Activated CD4-positive, alpha-beta T cell treated with anti-CD3 and anti-CD28 coated beads, Interleukin-2, amount 10 ng/mL, durations not matched to agents 7 days and 5 days (primary cell): ENCODE measurements at places on chromosomes 4 and X.

DNA sequence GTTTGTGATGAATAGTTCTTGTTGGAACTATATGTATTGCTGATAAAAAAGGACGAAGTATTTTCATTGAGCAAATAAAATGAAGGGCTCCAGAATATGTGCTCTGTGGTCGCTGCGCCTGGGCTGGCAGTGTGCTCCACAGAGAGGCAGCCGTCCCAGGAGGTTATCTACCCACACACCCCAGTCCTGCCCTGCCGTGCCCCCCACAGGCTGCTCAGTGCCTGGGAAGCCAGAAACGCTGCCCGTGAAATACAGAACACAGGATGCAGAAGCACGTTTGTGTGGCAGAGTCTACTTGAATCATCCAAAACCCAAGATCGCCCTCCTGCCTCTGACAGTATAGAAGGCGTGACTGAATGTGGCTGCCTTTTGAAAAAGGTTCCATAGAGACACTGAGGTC is 1.4 kb downstream of the CLDN22 start:
- H3K27ac ChIP-seq, result no peak overlapping the region
- no peak overlapping the region for H3K4me3 ChIP-seq
- H3K27me3 ChIP-seq, result peaks cover 2% of the 10 kb centered on the region
- H3K4me1 ChIP-seq, result peaks cover 20% of the 10 kb centered on the region
- DNase-seq, result no peak
- H3K36me3 ChIP-seq, result no peaks in the 10 kb centered on the region

DNA sequence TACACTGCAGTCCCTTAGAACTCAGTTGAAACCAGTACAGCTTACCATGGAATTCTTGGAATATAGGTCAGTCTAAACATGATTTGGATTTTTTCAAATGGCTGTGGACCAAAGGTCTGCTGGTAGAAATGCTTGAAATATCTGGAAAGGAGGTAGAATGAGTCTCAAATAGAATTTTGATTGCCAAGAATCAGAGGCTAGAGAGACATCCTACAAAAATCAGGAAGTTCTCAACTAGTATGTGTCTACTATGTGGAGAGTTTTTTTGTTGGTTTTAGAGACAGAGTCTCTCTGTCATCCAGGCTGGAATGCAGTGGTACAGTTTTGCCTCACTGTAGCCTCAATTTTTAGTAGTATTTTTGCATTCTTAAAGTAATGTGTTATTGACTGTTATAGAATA is 53.6 kb downstream of the PAQR3 start:
- no peaks in the 10 kb centered on the region for H3K27me3 ChIP-seq
- peaks cover 6% of the 10 kb centered on the region for H3K36me3 ChIP-seq
- DNase-seq, result no peak

DNA sequence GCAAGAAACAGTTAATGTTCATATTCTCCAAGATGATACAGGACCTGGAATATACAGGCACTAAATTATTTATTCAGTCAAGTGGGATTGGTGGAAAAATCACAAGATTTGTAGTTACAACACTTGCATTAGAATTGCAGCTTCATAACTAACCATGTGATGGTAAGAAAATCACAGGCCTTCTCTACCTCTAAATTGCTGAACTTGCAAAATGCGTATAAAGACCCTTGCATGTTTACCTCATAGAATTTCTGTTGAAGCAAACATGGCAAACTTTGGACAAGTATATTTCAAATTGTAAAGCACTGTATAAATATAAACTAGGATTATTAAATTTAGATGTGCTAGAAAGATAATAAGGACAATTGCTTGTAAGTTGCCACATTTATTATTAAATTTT is 215.1 kb downstream of the TMA16 start:
- H3K36me3 ChIP-seq, result no peaks in the 10 kb centered on the region
- H3K27me3 ChIP-seq, result no peaks in the 10 kb centered on the region
- no peaks in the 10 kb centered on the region for H3K4me1 ChIP-seq
- H3K4me3 ChIP-seq, result no peak overlapping the region
- DNase-seq, result no peak

- H3K27me3 ChIP-seq, result no peaks in the 10 kb centered on the region
- peaks cover 22% of the 10 kb centered on the region for H3K4me1 ChIP-seq
- H3K4me3 ChIP-seq, result no peak overlapping the region
Observed at GRCh38 chr4:52889778-52890520, 27.8 kb downstream of the RASL11B start.

DNA sequence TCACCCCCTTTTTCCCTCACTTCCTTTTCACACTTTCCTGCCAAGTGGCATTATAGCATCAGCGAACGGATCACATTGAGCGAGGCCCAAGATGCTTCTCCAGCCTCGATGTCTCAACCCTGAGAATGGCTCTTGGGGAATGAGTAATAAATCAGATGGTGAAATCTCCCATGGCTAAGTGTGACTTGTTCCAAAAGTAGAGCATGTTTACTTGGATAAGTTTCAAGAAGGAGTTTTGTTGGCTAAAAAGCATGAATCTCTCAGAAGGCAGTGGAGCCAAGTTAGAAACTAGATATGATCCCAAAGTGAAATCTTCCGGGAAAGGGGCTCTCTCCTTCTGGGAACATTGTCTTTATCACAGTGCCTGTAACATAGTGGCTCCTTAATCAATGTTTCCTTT is 316.3 kb downstream of the CAMK2D start:
- H3K4me3 ChIP-seq, result no peak overlapping the region
- no peaks in the 10 kb centered on the region for H3K27me3 ChIP-seq
- H3K4me1 ChIP-seq, result peaks cover 8% of the 10 kb centered on the region
- H3K27ac ChIP-seq, result no peak overlapping the region
- H3K36me3 ChIP-seq, result no peaks in the 10 kb centered on the region
- no peak for DNase-seq

GRCh38 chrX:19174401-19175025 is 52.2 kb upstream of the ADGRG2 start:
- H3K4me3 ChIP-seq, result no peak overlapping the region
- H3K4me1 ChIP-seq, result peaks cover 2% of the 10 kb centered on the region
- no peak overlapping the region for H3K27ac ChIP-seq
- H3K27me3 ChIP-seq, result no peaks in the 10 kb centered on the region

DNA sequence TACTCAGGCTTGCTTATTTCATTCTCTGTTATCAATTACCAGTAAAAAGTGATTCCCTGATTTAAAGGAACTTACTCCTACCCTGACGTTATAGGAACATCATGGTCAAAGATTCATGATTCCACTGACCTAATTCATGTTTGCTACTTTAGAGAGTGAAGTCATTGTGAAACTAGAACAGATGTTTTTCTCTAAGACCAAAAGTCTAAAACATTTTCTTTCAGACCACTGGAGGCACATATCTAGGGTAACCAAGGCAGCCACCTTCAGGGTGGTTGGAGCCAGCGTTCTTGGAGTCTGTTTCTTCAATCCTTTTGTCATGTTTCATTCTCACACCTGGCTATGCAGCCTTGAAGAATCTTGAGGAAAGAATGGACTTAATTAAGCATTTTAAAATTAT is 77.8 kb downstream of the GALNTL6 start:
- DNase-seq, result no peak
- H3K4me1 ChIP-seq, result no peaks in the 10 kb centered on the region
- no peaks in the 10 kb centered on the region for H3K27me3 ChIP-seq

DNA sequence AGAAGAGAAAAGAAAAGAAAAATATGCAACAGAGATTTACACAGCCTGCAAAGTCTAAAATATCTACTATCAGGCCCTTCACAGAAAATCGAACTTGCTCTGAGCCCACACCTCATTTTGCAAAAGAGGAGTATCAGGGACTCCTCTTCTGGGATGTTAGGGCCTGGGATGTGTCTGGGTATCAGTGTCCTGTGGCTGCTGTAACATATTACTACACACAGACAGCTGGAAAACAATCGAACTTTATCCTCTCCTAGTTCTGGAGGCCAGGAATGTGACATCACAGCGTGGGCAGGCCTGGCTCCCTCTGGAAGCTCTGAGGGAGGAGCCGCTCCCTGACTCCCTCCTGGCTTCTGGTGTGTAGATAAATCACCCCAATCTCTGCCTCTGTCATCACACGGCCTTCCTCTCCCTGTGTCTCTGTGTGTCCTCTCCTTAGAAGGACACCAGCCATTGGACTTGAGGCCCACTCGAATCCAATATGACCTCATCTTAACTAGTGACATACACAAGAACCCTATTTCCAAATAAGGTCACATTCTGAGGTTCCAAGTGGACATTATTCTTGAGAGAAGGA is 52.9 kb downstream of the PPP2R2C start:
- H3K4me1 ChIP-seq, result no peaks in the 10 kb centered on the region
- no peak overlapping the region for H3K27ac ChIP-seq
- no peak overlapping the region for H3K4me3 ChIP-seq
- H3K36me3 ChIP-seq, result no peaks in the 10 kb centered on the region
- no peak for DNase-seq
- H3K27me3 ChIP-seq, result no peaks in the 10 kb centered on the region

DNA sequence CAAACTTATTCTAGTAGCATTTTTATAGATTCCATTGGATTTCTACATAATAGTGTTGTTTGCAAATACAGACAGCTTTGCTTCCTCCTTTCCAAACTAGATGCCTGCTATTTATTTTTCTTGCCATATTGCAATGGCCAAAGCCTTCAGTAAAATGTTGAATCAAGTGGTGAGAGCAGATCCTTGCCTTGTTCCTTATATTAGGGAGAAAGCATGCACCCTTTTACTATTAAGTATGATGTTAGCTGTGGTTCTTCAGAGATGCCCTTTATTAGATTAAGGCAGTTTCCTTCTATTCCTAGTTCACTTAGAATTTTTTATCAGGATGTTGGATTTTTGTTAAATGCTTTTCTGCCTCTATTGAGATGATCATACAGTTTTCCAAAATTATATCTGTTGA is 233.7 kb downstream of the CBR4 start:
- peaks cover 22% of the 10 kb centered on the region for H3K27me3 ChIP-seq
- no peaks in the 10 kb centered on the region for H3K36me3 ChIP-seq
- no peaks in the 10 kb centered on the region for H3K4me1 ChIP-seq
- no peak overlapping the region for H3K27ac ChIP-seq
- no peak for DNase-seq

- peaks cover 50% of the 10 kb centered on the region for H3K36me3 ChIP-seq
- H3K27ac ChIP-seq, result no peak overlapping the region
- H3K4me3 ChIP-seq, result no peak overlapping the region
- no peak for DNase-seq
- no peaks in the 10 kb centered on the region for H3K4me1 ChIP-seq
Observed at GRCh38 chr4:871484-871883, 45.6 kb upstream of the CPLX1 start.

GRCh38 chr4:26330186-26330787 is 9.5 kb downstream of the RBPJ start:
- no peaks in the 10 kb centered on the region for H3K27me3 ChIP-seq
- no peak overlapping the region for H3K4me3 ChIP-seq
- H3K27ac ChIP-seq, result no peak overlapping the region
- peak; percentile 55 for DNase-seq
- H3K36me3 ChIP-seq, result no peaks in the 10 kb centered on the region

DNA sequence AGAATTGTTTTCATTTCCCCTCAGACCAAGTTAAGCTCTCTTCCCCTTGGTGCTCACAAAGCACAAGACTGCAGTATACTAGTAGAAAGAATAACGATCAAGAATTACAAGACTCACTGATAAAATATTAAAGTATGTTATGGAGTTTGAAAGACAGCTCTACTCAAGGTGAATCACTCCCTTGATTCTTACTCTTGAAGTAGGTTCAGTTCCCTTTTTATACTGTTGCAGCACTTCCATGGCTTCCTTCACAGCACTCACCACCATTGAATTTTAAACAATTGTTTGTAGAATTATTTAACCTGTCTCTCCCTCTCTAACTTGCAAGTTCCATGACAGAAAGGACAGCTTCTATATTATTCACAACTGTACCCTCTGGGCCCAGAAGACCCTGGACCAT is 42.2 kb downstream of the CASK start:
- H3K27me3 ChIP-seq, result no peaks in the 10 kb centered on the region
- DNase-seq, result no peak
- peaks cover 1% of the 10 kb centered on the region for H3K36me3 ChIP-seq

GRCh38 chrX:142036116-142036515 is 132.4 kb downstream of the MAGEC1 start:
- no peaks in the 10 kb centered on the region for H3K36me3 ChIP-seq
- no peak overlapping the region for H3K4me3 ChIP-seq
- H3K4me1 ChIP-seq, result no peaks in the 10 kb centered on the region

GRCh38 chrX:33087411-33087810 is 123.9 kb downstream of the DMD start:
- DNase-seq, result no peak
- no peak overlapping the region for H3K27ac ChIP-seq
- no peaks in the 10 kb centered on the region for H3K36me3 ChIP-seq
- no peaks in the 10 kb centered on the region for H3K4me1 ChIP-seq
- no peak overlapping the region for H3K4me3 ChIP-seq
- no peaks in the 10 kb centered on the region for H3K27me3 ChIP-seq

DNA sequence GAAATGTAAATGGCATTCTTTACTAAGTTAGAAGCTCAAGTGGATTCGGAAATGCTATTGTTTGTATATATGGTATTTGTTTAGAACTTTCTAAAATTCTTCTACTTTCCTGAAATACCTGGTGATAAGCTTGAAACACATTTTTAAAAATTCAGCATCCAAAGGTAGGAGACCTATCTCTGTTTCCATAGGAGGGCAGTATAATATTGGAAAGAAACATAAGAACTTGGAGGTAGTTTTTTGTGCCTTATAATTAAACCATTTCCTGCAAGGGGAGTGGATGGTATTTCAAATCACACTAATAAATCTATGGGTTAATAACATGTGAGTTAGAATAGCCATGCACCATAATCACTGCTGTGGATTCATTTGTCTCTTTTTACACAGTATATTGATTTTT is 217.4 kb upstream of the AADAT start:
- no peaks in the 10 kb centered on the region for H3K4me1 ChIP-seq
- H3K27me3 ChIP-seq, result no peaks in the 10 kb centered on the region
- no peak overlapping the region for H3K27ac ChIP-seq
- no peaks in the 10 kb centered on the region for H3K36me3 ChIP-seq
- no peak for DNase-seq

- no peak for DNase-seq
- no peaks in the 10 kb centered on the region for H3K27me3 ChIP-seq
- H3K4me3 ChIP-seq, result no peak overlapping the region
- H3K27ac ChIP-seq, result no peak overlapping the region
- peaks cover 18% of the 10 kb centered on the region for H3K4me1 ChIP-seq
Observed at GRCh38 chr4:98421111-98421510, 159.9 kb downstream of the RAP1GDS1 start.

GRCh38 chr4:142925161-142925560 is 79.1 kb upstream of the INPP4B start:
- H3K36me3 ChIP-seq, result no peaks in the 10 kb centered on the region
- DNase-seq, result no peak
- H3K27me3 ChIP-seq, result no peaks in the 10 kb centered on the region
- no peak overlapping the region for H3K4me3 ChIP-seq
- H3K4me1 ChIP-seq, result no peaks in the 10 kb centered on the region
- H3K27ac ChIP-seq, result no peak overlapping the region

DNA sequence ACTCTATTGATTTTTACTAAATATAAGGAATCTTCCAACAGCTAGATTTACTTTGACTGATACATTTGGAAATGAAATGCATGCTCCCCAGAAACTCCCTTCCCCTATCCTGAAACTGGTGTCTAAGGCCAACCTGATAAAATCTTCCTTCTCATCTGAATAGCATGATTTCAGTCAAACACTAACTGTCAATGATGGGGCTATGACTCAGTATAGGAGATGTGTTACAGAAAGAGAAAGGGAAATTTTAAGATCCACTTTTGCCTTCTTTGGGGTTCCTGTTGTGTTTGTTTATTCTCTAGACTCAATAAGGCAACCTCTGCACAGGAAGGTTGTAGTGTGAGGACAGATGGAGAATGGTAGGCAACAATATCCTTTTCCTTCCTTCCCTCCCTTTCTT is 160.7 kb downstream of the MOSPD2 start:
- peaks cover 9% of the 10 kb centered on the region for H3K4me1 ChIP-seq
- no peak overlapping the region for H3K27ac ChIP-seq
- H3K27me3 ChIP-seq, result no peaks in the 10 kb centered on the region
- no peak overlapping the region for H3K4me3 ChIP-seq
- no peaks in the 10 kb centered on the region for H3K36me3 ChIP-seq
